Lower lobe of right lung (tissue), 2 donors: ENCODE measurements at places on chromosomes 1 and 21. TPM values are rescaled to one million over a fixed set of nuclear protein-coding genes. Genes with fewer than 3 reads are reported as not detected.

- DNase-seq: no peak
Observed at GRCh38 chr1:87958716-87959115, 630.0 kb downstream of the LMO4 start.

GRCh38 chr21:15159382-15160020 is 94.7 kb upstream of the NRIP1 start:
- no peak for DNase-seq

Gene USP1
- total RNA-seq: 22.3 TPM

Gene LCE1D
- total RNA-seq: not detected

Gene MRPS6
- 44.5 TPM for total RNA-seq
